Activated CD8-positive, alpha-beta memory T cell treated with anti-CD3 and anti-CD28 coated beads, Interleukin-2, amount 10 ng/mL, durations not matched to agents 7 days and 5 days (primary cell): ENCODE measurements at places on chromosomes 6 and 20. TPM values are rescaled to one million over a fixed set of nuclear protein-coding genes. Genes with fewer than 3 reads are reported as not detected.

Gene FGD2
- 15.6 TPM for total RNA-seq

Gene GINS1
- 36.0 TPM for total RNA-seq

DNA sequence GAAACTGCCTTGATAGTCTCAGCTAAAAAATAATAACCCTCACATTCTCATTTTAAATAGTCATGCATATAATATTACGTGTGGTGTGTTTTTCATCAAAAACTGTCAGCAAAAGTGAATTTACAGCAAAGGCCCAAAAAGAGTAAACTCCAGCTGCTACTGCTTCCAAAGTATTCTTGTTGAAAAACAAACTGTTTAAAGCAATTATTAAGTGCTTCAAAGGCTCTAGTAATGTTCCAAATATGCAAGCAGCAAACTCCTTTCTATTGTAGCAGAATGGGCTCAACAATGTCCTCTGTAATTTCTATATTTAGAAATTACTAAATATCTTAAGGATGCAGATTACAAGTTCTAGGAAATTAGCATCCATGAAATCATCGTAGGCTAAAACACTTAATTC, 280.0 kb upstream of the TBX18 start:
- no peak for DNase-seq

Gene SCUBE3
- total RNA-seq: 0.12 TPM

DNA sequence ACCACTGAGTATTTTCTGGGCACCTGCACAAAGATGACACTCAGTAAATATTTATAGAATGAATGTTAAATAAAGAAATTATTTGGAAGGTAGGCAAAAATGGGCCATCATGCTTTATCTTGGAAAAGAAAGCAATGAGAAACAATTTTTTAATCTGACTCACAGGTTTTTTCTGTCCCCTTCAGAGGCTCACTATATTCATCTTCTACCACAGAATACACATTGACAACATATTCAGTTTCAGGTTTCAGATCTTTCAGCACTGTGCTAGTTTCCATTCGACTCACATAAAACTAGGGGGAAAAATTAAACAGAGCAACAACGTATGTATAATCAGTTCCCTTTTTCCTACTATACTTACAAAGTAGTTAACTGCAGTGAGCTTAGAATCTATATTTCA, 58.3 kb downstream of the COL12A1 start:
- DNase-seq: no peak

DNA sequence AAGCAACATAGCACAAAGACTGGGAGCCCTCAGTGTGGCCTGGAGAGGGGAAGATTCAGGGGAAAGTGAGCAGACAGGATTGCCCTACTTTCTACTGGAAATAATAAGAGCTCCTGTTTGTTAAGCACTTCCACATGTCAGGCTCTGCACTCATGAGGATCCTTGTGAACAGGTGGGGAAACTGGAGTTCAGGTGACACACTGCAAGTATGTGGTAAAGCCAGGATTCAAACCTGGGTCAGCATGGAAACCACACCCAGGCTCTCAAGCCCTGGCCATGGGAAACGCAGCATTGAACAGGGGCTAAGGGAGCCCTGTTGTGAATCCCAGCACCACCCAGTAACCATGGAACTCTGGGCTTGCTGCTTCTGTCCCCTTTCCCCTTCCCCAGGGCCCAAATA, 42.8 kb upstream of the ID1 start:
- no peak for DNase-seq

Gene KCNB1
- total RNA-seq: not detected
